ENCODE measurements at places on chromosomes 4 and X. TPM values are rescaled to one million over a fixed set of nuclear protein-coding genes. Genes with fewer than 3 reads are reported as not detected.

- no peak for DNase-seq
- H3K4me3 ChIP-seq: no peak overlapping the region
- no peaks in the 10 kb centered on the region for H3K27me3 ChIP-seq
- no peaks in the 10 kb centered on the region for H3K36me3 ChIP-seq
- no peaks in the 10 kb centered on the region for H3K4me1 ChIP-seq
Measured at GRCh38 chr4:166363198-166363597, 490.2 kb downstream of the TLL1 start.

- no peaks in the 10 kb centered on the region for H3K36me3 ChIP-seq
- peaks cover 4% of the 10 kb centered on the region for H3K27me3 ChIP-seq
- no peaks in the 10 kb centered on the region for H3K4me1 ChIP-seq
- no peak for DNase-seq
- no peak overlapping the region for H3K27ac ChIP-seq
Measured at GRCh38 chrX:12843061-12843667, 23.7 kb upstream of the TLR7 start.

SPARCL1 gene
- 710 TPM for total RNA-seq

SSX5 gene
- not detected for total RNA-seq

DNA sequence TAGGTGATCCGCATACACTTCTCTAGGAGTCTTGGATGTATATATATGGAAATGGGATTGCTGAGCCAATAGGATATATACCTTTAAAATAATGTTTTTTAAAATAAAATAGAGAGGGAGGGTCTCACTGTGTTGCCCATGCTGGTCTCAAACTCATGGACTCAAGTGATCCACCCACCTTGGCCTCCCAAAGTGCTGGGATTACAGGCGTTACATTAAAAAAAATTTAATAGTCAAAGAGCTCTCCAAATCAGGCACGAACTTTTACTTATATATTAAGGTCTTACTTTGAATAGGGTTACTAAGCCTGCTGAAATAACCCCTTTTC, 109.0 kb downstream of the GNL3L start:
- H3K36me3 ChIP-seq: no peaks in the 10 kb centered on the region
- H3K4me3 ChIP-seq: peak overlapping the region; percentile 39
- H3K27me3 ChIP-seq: no peaks in the 10 kb centered on the region
- peaks cover 8% of the 10 kb centered on the region for H3K4me1 ChIP-seq
- DNase-seq: no peak
- peak overlapping the region; percentile 90 for H3K27ac ChIP-seq
